CD14-positive monocyte (primary cell): ENCODE measurements at places on chromosomes 6 and 20.
A peak's percentile ranks its signal among the peaks of the same experiment; 100 is the strongest.

GRCh38 chr6:37691904-37692806, 5.5 kb downstream of the MDGA1 start:
- DNase-seq: peak; percentile 57

- DNase-seq: peak; percentile 65
Measured at GRCh38 chr6:116363759-116364158, 7.0 kb upstream of the DSE start.

- DNase-seq: no peak
Measured at GRCh38 chr6:52176550-52176949, 9.6 kb upstream of the IL17A start.

DNA sequence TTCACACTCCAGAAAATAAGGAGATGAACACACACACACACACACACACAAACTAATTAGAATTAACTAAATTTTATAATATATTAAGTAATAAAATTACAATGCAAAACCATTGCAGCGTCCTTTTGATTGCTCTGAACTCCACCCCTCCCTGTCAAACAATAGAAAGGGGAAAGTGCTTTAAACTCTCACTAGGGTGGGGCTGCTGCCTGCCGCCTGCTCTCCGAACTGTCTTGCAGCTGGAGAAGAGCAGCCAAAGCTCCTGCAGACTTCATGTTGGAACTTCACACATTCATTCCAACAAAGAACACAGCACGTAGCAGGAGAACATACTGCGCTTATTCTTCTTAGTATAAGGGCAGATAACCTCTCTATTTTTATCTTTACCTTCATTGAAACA, 83.2 kb downstream of the GCLC start:
- peak; percentile 49 for DNase-seq

DNA sequence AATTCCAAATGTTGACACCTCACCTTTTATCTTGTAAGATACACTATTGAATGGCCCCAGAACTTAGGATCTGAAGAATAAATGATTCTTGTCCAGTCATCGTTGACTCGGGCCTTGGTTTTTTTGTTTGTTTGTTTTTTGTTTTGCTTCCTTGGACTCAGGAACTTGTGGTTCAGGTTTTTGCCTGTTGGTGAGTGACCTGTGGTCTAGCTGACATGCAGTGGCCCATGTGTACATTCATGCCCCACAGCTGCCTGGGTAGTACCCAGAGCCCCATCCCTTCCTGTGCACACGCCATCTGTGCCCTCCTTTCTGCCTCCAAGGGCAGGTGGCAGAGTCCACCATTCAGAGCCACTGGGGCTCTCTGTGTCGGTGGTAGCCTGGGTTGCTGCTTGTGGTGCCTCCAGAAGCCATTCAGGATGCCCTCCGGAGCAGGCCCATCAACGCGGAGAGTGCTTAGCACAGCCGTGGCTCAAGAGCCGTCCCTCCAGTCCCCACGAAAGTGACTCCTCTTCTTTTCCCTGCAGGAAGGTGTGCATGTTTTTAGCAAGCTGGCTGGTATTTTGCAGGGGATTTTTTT, 85.9 kb downstream of the SYNJ2 start:
- DNase-seq: no peak

GRCh38 chr6:33279257-33279695, 2.4 kb downstream of the B3GALT4 start:
- no peak for DNase-seq

DNA sequence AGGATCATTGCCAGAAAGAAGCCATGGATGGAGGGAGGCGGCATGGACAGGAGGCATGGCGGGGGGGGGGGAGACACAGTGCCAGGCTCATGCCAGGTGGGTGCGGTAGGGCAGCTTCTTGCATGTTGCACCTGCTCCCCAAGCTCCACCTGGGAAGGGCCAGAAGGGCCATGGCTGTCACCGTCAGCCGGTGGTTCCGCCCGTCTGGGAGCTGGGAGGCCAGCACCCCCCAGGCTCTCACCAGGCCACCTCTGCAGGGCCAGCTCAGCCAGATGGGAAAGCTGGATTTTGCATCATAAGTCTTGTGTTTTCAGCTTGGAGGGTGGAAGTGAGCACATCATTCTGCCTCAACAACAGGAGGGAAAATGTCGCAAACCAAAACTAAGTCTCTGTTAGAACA, 404.7 kb downstream of the TAF4 start:
- DNase-seq: no peak

DNA sequence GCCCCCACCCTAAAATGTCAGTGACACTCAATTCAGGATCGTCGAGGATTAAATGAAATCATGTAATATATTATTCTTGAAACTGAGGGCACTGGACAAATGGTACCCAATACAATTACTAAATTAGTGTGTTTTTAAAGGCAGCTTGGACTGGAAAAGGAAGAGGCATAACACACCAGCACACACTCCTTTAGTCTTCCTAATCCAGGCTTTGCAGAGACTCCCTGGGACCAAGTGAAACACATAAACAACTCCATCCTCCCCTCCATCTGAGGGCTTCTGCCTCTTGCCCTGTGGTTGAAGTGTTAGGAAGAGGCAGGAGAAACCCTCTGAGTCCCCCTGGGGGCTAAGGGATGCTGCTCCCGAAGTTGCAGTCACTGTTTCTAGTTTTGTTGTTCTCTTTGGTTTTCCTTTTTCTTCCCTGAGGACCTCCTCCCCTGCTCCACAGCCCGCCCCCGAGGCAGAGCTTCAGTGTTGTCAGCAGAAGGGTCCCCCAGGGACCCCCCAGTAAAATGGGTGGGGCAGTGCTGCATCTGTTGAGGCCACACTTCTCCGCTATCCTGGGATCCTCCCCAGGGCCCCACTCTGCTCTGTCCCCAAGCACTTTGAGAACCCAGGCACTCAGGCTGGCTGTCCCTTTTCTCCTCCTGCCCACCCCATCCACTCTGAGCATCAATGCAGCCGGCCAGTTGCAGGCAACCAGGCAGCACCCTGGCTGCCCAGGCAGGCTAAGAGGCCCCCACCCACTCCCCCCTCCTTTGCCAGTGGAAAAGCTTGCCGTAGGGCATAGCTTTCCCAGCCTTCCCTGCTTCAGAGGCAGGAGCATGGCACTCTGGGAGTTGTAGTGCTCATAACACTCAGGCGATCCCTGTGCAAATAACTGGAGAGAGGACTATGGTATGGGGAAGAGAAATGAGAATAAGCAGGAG, 5.9 kb downstream of the TMEM63B start:
- DNase-seq: no peak

DNA sequence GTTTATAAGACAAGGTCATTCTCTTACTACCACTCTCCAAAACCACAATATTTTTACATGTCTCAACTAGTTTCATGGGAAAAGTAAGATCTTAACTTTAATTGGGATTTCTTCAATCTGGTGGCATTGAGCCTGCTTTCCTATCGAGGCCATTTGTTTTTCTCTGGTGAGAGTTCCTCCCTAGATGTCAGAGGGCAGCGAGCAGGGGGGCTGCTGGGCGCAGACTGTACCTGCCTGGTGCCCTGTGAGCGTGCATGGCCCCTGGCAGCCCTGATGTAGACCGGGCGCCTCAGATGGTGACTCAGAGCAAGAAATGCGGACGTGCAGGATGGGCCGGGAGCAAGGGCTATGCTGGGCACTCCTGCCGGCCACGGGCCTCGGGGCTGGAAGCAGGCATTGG, 27.2 kb downstream of the ERMARD start:
- DNase-seq: no peak

- DNase-seq: no peak
Measured at GRCh38 chr6:35018182-35018519, 123.0 kb downstream of the TCP11 start.

DNA sequence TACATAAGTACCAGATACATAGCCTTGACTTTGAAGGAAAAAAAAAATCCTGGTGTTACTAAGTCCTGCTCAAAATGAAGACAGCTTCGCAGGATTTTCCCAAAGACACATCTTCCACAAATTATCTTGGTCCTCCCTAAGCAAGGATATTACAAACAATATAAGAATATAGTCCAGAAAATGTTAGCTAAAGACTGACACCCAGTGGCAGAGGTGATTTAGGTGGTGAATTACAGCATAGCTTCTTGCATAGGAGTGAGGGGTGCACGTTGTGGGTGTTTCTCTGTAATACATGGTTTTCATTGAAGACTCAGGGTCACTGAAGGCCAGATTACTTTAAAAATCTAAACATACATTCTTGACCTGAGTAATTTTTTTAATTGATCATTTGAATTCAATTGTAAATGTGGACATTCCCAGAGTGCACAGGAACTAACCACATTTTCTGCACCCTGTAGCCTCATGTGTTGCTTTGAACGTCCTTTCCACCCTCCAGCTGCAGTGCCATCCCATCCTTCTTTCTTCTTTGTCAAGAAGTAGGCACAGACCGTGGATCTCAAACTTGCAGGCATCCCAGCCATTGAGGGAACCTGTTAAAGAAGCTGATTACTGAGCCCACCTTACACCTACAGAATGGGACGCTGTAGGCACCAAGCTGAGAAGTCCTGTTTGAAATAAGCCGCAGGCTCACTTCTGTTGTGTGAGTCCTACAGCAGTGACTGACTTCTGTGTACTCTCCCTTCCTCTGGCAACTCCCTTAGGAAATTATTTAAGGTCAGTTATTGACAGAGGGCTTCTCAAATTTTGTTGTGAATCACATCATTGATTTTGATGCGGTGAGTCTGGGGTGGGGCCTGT, 102.6 kb downstream of the PERP start:
- DNase-seq: peak; percentile 39

- no peak for DNase-seq
Measured at GRCh38 chr20:49865559-49865958, 49.8 kb downstream of the SPATA2 start.

DNA sequence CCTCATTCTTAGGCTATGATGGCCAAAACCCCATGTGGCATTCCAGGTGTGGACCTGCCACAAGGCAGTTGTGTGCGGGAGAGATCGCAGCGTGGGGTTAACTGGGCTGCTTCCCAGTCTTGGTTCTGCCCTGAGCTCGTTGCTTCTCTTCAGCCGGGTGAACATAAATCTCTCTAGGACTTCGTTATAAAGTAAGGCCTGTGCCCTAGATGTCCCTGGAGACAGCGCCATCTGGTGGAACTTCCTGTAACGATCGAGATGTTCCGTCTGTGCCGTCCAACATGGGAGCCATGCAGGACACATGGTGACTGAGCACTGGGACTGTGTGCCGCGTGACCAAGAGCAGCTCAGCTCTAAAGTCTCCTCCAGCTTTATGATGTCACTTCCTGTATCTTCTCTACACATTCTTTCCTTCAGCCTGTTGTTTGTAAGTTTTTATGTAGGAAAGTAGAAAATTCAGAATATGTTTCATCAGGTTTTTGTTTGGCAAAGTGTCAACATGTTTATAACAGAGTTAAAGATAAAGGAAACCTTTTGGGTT, 26.8 kb upstream of the RPP40 start:
- DNase-seq: peak; percentile 84

GRCh38 chr20:45037050-45037449, 63.9 kb downstream of the KCNS1 start:
- no peak for DNase-seq

GRCh38 chr6:142551274-142551811, 249.5 kb downstream of the ADGRG6 start:
- no peak for DNase-seq
